ENCODE measurements at places on chromosomes 4 and X.

DNA sequence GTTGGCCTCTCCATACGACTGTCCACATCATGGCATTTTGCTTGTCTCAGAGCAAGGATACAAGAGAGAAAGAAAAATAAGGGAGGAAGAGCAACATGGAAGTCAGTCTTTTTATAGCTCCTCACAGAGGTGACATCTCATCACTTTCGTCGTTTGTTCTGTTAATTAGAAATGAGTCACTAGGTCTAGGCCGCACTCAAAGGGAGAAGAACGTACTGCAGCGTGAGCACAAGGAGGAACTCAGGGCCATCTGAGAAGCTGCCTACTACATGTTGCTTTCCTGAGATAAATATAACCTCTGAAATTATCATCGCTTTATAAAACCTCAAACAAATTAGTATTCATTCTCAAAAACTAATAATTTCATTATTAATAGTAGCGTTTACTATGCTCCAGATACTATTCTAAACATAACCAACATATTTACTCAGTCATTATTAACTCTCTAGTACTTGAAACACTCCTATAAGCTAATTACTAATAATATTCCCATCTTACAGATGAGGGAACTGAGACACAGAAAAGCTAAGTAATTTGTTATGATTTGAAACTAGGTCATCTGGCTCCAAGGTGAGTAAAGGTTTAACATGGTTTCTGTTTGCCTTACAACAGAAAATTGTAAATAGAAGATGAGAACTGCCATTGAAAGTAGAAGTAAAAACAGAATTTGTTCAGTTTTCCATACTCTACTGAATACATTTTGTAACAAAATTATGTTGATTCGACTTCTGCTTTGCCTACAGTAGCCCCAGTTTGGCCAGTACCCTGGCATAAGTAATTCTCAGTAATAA is 213.2 kb upstream of the UGT8 start:
- no peak for DNase-seq

DNA sequence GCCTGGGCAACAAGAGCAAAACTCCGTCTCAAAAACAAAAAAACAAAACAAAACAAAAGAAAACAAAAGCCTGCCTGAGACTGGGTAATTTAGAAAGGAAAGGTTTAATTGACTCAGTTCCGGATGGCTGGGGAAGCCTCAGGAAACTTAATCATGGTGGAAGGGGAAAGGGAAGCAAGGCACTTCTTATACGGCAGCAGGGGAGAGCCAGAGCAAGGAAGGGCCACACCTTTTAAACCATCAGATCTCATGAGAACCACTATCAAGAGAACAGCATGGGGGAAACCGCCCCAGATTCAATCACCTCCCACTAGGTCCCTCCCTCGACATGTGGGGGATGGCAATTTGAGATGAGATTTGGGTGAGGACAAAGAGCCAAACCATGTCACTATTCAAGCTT is 122.2 kb downstream of the UBE2K start:
- DNase-seq: no peak

GRCh38 chr4:154485127-154485773 is 6.3 kb downstream of the DCHS2 start:
- no peak for DNase-seq

DNA sequence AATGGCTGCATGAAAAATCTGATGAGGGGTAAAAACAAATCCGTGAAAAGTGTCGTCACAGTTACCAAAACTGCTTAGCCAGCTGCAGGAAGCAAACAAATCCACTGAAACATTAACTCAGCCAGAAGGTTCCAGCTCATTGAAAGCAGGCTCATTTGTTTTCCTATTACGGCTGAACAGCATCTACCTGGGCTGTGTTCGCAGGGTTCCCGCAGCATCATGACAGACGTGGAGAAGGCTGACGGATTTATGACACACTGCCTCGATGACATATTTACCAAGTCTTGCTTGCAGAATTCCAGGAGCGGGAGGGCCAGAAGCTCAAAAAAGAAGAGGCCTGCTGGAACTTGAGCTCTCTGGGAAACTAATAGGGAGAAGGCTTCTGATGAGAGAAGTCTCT is 781.1 kb downstream of the RAB28 start:
- no peak for DNase-seq

DNA sequence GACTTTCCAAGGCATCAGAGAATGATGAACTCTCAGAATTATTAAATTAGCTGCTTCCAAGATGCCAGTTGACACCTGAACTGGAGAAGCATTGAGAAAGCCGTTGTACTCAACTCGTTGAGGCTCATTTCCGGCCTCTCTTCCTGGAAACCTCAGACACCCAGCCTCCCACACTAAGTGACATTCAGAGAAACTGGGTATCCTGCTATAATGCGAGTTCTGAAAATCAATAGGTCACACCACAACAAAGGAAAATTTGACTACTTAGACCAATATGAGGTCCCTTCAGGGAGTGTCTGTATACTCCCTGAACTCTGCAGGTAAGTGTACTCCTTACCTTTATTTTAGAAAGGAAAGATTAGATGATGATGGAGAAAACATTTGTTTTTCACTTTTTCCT is 51.2 kb downstream of the ENPEP start:
- no peak for DNase-seq

DNA sequence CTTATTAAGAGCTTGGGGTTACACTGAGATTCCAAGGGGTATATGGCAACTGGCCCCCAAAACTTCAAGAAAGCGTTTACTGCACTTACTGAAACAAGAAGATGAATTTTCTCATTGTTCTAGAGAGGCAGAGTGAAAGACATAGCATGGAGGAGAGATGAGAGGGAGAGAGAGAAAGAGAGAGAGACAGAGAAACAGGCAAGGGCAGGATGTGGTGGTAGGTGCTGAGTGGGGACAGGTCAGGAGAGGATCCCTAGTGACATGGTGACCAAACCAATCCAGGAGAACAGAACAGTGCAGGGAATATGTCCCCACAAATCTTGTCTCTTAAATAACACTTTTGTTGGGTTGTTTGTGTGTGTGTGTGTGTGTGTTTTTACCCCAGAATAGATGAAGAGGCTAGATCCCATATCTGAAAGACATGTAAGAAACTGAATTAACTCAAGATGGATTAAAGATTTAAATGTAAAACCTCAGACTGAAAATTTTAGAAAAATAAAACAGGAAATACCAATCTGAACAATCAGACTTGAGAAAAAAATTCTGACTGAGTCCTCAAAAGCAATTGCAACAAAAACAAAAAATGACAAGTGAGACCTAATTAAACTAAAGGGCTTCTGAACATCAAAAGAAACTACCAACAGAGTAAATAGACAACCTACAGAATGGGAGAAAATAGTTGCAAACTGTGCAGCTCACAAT is 202.2 kb downstream of the QDPR start:
- no peak for DNase-seq

GRCh38 chrX:47191331-47191730 is 2.3 kb upstream of the UBA1 start:
- peak; percentile 44 for DNase-seq

- DNase-seq: peak; percentile 22
These were observed 161.7 kb downstream of the BRWD3 start for GRCh38 chrX:80648023-80648422.

GRCh38 chrX:316351-317325 is 2.0 kb downstream of the GTPBP6 start:
- DNase-seq: no peak

GRCh38 chr4:105666693-105667092 is 41.8 kb downstream of the INTS12 start:
- peak; percentile 43 for DNase-seq

DNA sequence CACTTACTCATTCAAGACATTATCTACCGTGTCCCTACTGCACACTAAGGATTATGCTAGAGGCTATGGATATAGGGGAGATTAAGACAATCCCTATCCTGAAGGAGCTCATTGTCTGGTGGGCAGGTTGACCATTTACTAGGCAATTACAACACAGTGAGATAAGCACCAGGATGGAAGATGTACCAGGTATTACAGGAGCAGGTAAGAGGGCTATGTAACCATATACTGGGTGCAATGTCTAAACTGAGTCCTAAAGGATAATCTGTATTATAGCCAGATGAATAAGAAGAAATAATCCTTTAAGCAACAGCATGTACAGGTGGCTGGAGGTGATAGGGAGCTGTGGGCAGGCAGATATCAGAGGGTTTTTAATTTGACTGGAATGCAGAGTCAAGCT is 113.3 kb upstream of the TBC1D9 start:
- no peak for DNase-seq

DNA sequence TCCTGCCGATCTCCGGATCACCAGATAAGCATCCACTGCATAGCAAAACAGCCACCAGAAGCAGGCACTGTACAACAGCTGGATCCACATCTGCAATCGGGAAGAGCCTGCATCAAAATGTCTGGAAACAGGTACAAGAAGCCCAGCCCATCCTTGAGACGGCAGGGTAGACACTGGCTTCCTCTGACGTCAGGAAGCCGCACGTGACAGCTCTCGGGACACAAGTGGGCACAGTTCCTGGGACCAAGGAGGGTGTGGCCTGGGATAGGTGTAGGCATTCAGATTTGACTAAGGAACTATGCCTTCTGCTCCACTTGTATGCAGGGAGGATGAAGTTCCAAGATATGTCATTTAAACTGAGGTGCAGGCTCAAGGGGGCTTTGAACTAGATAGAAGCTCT is 6.3 kb downstream of the GPR143 start:
- no peak for DNase-seq

DNA sequence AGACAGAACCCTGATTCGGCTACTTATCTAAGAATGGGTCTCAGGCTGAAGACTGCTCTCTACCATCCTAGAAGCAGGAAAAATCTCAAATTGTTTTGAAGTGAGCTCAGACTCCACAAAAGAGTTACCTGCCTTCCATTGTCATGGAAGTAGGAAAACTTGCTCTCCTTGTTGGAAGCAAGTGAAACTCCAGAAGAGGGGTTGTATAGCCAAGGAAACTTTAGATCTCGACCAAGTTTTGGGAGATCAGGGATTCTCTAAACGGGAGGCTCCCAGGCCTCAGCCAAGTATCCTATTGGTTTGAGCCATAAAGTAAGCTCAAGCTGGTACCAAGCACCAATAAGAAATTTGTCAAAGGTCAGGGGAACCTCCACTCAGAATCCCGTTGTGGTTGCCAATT is 9.2 kb upstream of the FHDC1 start:
- no peak for DNase-seq

DNA sequence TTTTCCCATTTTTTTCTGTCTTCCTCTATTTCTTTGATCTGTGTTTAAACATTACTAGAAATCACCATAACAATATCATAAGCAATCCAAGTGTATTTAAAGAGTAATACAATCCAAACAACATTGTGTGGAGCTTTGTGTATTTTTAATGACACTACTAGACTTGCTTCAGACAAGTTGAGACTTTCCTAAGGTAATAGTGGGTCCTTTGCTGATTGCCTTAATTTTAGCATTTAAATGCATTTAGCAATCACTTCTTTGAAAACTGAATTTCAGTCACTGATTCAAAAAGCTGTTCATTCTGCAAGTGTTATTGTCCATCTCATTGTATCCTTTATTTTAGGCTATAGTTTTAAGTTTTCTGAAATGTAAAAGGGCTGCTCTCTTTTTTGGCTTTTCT is 804.8 kb downstream of the ADGRL3 start:
- no peak for DNase-seq

- DNase-seq: peak; percentile 32
These were observed 5.9 kb downstream of the SMIM43 start for GRCh38 chr4:121758925-121759568.

GRCh38 chr4:104795264-104795939 is 300.7 kb upstream of the CXXC4 start:
- no peak for DNase-seq

DNA sequence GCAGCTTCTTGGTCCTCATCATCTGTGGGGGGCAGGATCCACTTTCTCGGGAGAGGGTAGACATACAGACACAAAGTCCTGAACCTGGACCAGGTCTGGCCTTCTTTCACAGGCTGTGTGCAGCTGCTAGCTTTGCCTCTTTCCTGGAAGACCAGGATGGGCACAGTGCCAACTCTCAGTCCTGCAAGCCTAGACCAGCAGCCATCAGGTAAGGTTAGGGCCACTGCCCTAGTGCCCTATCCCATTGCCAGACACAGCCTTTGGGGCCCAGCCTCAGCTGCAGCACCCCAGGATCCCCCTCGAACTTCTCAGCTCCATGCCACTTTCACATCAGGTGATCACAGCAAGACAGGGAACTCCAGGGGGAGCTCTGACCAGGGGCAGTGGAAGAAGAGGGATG is 38.4 kb downstream of the ZNF185 start:
- no peak for DNase-seq

DNA sequence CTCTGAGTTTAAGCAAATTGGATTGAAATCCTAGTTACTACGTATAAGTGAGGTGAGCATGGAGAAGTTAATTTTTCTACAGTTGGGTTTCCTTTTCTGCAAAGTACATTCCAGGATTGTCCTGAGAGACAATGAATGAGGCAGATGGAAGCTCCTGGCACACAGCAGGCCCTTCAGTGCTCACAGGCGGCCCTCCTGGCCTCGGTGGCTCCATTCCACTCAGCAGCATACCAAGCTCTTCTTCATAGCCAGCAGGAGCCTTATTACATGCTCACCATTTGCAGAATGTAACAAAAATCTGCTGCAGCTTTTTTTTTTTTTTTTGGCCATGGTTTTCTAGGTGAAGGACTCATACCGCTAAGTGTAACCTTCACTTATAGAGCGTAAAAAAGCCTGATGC is 113.2 kb upstream of the FAM9B start:
- DNase-seq: no peak

DNA sequence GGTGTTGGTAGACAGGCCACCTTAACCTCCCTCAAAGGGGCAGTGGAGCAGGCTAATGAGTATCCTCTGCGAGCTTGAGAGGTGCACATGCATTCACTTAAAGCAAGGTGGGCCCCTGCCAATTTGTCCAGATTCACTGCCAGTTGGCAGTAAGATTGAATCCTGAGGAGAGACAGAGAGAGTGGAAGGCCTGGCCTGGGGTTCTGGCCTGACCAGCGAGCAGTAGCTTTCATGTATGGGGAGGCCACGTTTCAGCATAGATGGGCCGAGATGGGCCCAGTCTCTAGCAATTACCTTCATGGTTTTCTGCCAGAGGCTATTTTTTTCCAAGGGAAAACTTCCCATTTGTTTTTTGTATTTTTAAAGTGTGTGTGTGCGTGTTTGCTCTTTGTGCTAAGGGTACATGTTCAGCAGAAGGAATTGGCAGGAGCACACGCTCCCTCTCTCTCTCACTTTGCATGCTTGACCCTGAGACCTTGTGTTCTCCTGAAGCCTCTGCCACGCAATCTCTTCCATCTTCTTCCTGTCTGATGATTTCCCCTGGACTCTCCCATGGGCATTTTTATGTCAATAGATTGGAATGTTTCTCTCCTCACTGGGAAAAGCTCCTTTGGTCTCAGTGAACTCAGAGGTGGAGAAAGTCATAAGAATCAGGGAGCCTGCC is 215.8 kb upstream of the SFRP2 start:
- DNase-seq: no peak

DNA sequence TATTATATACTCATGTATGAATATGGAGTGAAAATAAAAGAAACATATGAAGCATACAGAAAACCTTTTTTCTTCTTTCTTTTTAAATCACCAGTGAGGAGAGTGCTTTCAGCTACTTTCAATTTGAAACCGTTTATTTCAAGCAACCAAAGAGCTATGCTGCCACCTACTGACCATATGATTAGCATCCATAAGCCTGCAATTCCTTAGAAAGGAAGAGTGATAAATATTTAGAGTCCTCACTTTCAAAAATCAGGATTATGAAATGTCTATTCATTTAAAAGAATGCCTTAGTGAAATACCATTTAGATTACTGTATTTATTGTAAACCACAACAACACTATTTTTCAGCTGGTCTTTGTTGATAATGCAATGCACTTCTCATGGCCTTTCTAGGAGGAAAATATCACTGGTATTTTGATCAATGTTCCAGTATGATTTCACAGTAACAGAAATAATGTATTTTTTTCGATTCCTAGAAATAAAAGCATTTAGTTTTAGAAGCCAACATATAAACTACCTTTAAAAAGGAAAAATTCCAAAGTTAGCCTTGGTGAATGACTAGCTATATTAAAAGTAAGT is 667.6 kb downstream of the PCDH18 start:
- peak; percentile 79 for DNase-seq

All from PC-3 (cell line).